ENCODE measurements at places on chromosomes 7 and 10. TPM values are rescaled to one million over a fixed set of nuclear protein-coding genes. Genes with fewer than 3 reads are reported as not detected.

DNA sequence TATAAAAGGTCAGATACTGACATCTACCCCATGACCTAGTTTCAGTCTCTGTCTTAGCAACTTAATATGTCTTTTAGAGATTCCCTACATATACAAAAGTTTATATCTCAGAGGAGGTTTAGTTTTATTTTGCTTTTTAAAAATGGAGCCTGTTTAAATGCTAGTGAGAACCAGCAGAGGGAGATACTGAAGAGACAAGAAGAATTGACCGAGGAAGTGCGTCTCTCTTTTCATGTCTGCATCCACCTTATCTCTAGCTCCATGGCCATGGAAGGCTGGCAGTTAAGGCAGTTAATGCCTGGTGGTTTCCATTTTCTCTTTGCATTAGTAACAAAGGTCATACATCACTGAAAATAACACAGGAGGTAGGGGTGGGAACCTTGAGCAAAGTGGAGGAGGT lies 10.7 kb downstream of the SUV39H2 start:
- no peak overlapping the region for H3K27ac ChIP-seq
- no peak overlapping the region for H3K4me3 ChIP-seq
- no peaks in the 10 kb centered on the region for H3K36me3 ChIP-seq

DNA sequence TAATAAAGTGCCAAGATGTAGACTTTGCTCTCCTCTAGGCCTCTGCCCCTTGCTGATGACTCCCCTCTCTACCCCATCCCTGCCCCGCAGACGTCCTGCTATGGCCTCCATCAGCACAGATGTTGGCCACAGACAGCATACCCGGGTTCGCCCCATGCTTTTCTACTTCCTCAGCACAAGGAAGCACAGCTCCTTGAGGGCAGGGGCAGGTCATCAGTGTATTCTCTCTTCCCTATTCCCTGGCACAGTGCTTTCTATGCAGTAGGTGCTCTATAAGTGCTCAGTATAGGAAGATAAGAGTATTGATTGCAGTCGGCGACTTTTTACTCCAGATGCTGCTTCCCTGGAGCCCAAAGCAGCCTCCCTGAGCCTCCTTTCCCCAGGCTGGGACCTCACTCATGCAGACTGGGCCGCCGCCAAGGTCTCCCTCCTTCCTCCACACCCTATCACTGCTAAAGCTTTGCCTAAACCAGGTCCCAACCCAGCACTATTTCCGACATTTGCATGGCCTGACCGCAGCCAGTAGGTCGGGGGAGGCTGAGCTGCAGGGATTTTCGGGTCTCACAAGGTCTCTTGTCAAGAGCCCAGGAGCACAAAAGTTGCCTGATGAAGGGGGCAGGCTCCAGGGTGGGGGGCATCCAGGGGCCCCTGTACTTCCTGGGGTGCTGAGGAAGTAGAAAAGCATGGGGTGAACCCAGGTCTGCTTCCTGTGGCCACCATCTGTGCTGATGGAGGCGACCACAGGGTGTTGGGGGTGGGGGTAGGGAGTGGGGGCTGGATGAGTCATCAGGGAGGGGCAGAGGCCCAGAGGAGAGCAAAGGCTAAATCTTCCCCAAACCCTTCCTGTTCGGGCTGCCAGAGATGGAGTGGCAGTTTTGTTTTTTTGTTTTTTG lies 8.0 kb downstream of the CALHM3 start:
- no peak overlapping the region for H3K27ac ChIP-seq
- H3K36me3 ChIP-seq = no peaks in the 10 kb centered on the region
- no peak overlapping the region for H3K4me3 ChIP-seq
- H3K4me1 ChIP-seq = no peaks in the 10 kb centered on the region
- no peaks in the 10 kb centered on the region for H3K27me3 ChIP-seq

- H3K36me3 ChIP-seq = no peaks in the 10 kb centered on the region
- DNase-seq = no peak
- H3K27ac ChIP-seq = no peak overlapping the region
- no peaks in the 10 kb centered on the region for H3K4me1 ChIP-seq
Measured at GRCh38 chr7:31382722-31383121, 42.2 kb upstream of the NEUROD6 start.

DNA sequence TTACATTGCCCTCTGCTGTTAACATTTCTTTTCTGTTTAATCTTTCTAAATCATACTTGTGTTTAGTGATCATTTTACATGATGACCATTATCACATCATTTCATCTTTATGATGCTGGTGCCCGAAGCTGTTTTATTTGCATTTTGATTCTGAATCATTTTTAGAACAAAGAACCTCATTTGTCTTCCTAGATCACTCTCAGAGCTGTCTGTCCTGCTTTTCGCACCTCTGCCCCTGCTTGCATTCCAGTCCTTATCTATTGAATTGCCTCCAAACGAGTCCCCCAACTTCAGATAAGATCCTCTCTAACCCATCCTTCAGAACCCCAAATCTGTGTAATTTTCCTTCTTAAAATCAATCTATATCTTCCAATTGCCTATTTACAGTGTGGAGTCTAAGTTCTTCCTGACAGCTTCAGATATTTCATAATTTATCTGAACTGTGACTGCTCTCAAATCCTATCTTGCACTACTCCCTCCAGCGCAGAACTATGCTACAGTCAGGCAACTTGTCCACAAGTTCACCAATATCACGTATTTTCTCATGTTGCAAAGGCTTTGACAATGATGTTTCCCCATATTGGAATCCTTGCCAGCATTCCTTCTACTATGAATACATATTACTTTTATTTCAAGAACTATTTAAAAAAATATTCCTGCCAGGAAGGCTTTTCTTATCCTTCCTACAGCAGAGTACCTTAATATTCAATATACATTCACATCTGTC lies 346.5 kb upstream of the CACNA2D1 start:
- H3K4me1 ChIP-seq = no peaks in the 10 kb centered on the region
- H3K4me3 ChIP-seq = no peak overlapping the region
- H3K27ac ChIP-seq = no peak overlapping the region
- DNase-seq = no peak

DNA sequence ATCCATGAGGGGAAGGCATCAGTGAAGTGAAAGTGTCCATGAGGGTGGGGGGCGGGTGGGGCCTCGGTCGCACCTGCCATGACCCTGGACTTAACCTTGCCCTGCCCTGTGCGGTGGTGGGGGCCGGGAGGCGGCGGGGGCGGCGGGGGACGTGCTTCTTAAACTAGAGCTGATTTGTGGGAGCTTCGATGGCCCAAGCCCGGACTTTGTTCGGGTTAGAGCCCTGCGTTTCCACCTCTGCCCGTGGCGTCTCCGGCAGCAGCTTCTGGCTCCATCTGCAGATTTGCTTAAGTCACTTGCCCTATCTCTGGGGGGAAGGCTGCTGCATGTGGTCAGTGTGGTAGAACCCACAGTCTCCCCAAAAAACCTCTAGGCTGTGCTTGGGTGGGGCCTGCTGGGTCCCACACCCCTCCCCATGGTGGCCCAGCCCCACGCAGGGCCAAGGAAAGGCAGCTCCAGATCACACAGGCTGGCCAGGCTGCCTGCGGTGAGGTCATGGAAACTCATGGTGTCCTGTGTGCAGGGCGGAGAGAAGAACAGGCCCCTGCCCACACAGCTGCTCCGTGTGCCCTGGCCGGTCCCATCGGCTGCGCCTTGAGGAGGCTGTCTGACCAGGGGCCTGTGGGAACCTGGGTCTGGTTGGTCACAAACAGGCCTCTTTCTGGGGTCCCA lies 93.2 kb downstream of the INPP5A start:
- DNase-seq = peak; percentile 86
- peak overlapping the region; percentile 97 for H3K27ac ChIP-seq
- no peaks in the 10 kb centered on the region for H3K27me3 ChIP-seq
- H3K4me1 ChIP-seq = peaks cover 9% of the 10 kb centered on the region

DNA sequence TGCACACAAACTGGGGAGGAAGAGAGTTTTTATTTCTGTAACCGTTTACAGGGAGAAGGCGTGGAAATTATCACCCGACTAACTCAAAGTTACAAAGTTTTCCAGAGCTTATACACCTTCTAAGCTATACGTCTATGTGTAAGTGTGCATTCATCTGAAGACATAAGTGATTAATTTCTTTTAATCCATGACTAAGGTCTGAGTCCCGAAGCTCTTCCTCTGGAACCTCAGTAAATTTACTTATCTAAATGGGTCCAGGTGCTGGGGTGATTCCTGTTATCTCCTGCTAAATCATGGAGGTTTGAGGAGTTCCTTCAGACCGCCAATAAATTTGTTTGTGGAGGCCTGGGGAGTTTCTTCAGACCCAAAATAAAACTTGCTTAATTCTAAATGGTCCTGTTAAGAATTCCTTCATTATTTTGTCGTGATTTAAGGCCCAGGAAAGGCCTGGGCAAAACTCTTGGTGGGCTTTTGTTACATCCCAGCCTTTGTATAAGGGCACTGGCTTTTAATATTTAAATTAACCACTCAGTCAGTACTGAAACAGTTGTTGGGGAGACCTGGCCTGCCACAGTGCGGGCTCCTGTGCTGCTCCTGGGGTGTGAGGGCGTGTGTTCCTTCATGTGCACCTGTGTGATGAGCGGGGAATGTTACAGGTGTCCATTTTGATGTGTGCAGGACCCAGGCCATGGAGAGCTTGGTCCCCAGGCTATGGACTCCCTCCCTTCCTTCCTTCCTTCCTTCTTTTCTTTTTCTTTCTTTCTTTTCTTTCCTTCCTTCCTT lies 5.8 kb upstream of the METTL27 start:
- H3K4me3 ChIP-seq = no peak overlapping the region
- no peaks in the 10 kb centered on the region for H3K36me3 ChIP-seq
- no peak for DNase-seq
- H3K27ac ChIP-seq = peak overlapping the region; percentile 86
- no peaks in the 10 kb centered on the region for H3K27me3 ChIP-seq

DNA sequence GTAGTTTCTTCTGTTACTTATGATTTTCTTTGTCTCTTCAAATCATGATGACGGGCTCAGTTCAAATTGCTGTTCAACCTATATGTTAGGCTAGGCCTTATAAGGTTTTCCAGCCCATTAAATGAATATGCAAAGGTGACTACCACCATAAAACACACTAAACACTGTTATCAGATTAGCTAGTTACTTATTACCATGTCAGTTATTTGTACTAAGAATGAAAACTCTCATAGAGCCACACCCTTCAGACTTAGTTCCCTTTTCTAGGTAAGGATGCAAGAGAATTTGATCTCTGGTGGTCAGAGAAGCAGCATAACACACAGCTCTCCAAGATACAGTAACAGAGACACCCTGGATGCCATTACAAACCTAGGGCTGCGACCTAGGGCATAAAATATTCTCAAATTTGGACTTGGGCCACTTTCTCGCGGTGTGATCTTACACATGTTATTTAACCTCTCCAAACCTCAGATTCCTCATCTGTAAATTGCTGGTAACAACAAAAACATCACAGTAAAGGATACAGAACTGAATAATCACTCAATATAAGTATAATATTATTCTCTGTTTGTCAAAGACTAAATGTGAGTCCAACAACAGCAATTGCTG lies 35.6 kb downstream of the ANKMY2 start:
- no peaks in the 10 kb centered on the region for H3K36me3 ChIP-seq
- no peak overlapping the region for H3K4me3 ChIP-seq
- no peaks in the 10 kb centered on the region for H3K27me3 ChIP-seq
- no peak for DNase-seq
- H3K4me1 ChIP-seq = no peaks in the 10 kb centered on the region

GRCh38 chr7:729140-730000 lies 2.3 kb upstream of the PRKAR1B start:
- no peaks in the 10 kb centered on the region for H3K27me3 ChIP-seq
- no peak overlapping the region for H3K27ac ChIP-seq
- H3K4me3 ChIP-seq = no peak overlapping the region
- H3K4me1 ChIP-seq = no peaks in the 10 kb centered on the region
- no peak for DNase-seq

- H3K27ac ChIP-seq = peak overlapping the region; percentile 16
- H3K4me3 ChIP-seq = no peak overlapping the region
- DNase-seq = no peak
- H3K4me1 ChIP-seq = no peaks in the 10 kb centered on the region
Measured at GRCh38 chr10:45471531-45472310, 97.7 kb downstream of the ALOX5 start.

DNA sequence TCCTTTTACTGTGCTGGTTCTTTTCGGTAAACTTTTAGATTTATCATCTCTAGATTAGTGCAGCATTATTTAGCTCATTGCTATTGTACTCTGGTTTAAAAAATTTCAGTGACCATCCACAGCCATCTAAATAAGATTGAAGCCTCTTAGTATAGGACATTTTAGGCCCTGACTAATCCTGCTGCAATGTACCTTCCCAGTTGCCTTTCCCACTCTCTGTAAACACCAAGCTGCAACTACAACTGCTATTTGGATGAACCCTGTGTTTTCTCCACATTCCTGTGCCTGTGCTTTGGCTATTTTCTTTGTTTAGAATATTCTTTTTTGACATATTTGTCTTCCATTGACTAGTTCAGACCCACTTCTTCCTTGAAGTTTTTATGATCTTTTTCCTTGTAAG lies 314.6 kb downstream of the AUTS2 start:
- DNase-seq = no peak
- H3K27me3 ChIP-seq = no peaks in the 10 kb centered on the region
- H3K36me3 ChIP-seq = no peaks in the 10 kb centered on the region
- H3K4me1 ChIP-seq = no peaks in the 10 kb centered on the region
- no peak overlapping the region for H3K27ac ChIP-seq
- H3K4me3 ChIP-seq = no peak overlapping the region

DNA sequence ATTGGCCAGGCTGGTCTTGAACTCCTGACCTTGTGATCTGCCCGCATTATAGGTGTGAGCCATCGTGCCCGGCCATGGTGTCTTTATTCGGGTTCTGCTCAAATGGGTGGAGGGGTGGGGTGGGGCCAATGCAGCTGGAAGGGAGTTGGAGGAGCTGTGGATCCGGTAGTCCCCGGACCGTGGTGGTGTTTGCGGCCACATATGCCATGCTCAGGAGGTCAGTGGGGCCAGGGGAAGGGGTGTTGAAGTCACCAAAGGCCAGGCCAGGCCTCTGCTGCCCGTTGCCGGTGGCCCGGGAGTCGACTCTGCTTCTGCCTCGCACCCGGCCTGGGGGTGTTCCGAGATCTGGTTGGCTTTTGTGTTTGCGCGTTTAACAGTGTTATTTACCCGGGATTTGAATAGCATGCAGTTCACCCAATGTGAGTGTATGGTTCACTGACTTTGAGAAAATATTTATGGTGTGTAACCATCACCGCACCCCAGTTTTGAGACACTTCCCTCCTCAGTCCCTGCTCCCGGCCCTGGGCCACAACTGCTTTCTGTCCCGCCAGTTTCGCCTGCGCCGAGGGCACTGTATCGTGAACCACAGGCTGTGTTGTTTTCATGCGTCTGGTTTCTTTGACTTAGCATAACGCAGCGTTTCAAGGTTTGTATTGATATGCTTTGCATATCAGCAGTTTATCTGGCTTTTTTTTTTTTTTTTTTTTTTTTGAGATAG lies 10.7 kb downstream of the INPP5A start:
- H3K4me3 ChIP-seq = no peak overlapping the region
- H3K27ac ChIP-seq = no peak overlapping the region
- peaks cover 37% of the 10 kb centered on the region for H3K4me1 ChIP-seq

DNA sequence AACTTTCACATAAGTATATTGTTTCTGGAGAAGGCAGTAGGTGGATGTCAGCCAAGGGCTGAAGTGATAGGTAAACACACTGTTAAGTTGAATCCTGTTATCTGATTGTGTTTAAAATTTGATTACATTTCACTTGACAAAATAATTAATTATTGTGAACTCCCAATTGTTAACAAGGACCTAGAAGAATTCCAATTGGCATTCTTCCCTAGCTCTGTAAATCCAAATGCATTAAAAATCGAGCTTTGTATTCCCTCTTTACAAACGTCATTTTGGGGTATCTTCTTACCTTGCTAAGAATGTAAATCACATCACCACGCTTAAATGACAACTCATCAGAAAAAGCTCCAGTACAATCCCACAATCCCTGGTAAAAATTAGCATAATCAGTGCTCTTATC lies 179.9 kb downstream of the SKAP2 start:
- no peaks in the 10 kb centered on the region for H3K4me1 ChIP-seq
- no peak overlapping the region for H3K27ac ChIP-seq
- no peak for DNase-seq
- H3K36me3 ChIP-seq = no peaks in the 10 kb centered on the region
- H3K27me3 ChIP-seq = peaks cover 12% of the 10 kb centered on the region

EIF5AL1 gene
- total RNA-seq = 0.14 TPM

RASA4B gene
- total RNA-seq = 23.6 TPM

FAM131B gene
- total RNA-seq = 5.7 TPM

CALHM3 gene
- total RNA-seq = not detected

IMPDH1 gene
- 11.9 TPM for total RNA-seq

Measured in uterus (tissue), 4 donors.